ENCODE measurements at places on chromosomes 7 and 10. TPM values are rescaled to one million over a fixed set of nuclear protein-coding genes. Genes with fewer than 3 reads are reported as not detected.

GRCh38 chr7:30727061-30727945 lies 24.6 kb upstream of the INMT start:
- DNase-seq: no peak

DNA sequence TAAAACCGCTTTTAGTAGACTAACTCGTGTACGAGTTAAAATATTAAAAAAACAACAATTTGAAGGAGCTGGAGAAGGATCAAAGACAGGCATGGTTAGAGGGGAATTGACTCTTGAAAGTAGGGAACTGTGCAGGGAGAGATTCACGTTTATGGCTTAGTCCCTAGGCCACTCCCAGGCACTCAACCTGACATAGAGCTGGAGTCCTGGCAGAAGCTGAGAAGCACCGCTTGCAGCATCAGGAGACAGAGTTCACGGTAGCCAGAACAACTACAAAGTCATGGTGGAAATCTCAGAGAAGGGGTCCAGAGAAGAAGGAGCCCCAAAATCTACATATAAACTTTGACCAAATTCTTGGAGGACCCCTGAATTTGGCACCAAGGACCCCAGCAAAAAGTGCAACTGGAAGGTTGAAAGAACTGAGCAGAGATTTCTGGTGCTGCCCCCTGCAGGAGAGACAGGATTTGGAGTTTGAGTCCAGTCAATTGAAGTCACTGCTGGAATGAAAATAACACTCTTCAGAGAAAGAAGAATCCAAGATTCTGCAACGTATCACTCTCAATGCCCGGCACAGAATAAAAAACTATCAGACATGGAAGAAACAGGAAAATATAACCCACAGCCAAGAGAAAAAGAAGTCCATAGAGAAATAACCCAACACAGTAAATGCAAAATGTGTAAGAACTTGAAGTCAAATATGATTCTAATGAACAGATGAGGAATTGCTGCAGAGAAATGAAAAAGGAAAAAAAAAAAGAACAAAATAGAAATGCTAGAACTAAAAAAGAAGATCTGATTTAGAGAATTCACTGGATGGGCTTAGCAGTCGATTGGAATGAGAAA lies 493.3 kb upstream of the PODXL start:
- no peak for DNase-seq

DNA sequence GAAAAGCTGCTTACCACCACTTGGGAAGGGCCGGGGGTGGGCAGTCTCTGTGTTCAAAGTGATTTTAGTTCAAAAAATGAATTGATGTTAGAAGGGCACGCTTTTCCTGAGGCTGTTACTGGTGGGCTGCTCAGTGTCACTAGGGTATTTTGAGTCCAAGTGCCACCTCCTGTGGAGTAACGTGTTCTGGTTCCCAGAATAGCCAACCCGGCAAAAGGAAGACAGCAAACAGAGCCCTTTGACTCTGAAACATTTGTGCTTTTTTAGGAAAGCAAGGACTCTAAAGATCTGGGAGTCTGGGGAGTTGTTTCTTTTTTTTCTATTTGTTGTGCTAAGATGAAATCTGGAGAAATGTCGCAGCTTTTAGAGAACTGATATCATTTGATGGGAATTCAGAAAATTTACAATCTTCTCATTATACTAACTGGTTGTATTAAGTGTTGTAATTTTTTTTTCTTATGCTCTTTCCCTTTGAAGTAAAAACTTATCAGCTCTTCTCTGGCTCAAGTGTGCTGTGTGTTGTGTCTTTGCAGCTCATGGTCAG lies 66.2 kb downstream of the MKX start:
- no peak for DNase-seq

DNA sequence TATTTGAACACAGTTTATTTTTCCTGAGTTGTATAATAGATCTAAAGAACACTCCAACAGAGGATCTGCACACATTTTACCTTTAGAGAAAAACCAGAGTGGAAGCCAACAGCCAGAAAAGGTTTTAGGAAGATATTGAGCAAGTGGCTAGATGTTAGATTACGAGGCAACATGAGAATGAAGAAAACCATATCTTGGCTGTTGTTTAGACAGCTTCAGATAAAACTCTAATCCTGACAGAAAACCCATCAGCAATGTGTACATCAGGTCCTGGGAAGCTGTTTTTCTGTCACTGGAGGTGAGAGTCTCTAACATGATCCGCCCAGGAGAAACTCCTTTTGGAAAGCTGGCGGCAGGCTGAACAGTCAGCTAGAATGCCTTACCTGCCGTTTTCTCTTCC lies 159.5 kb downstream of the SPAG6 start:
- DNase-seq: no peak

DNA sequence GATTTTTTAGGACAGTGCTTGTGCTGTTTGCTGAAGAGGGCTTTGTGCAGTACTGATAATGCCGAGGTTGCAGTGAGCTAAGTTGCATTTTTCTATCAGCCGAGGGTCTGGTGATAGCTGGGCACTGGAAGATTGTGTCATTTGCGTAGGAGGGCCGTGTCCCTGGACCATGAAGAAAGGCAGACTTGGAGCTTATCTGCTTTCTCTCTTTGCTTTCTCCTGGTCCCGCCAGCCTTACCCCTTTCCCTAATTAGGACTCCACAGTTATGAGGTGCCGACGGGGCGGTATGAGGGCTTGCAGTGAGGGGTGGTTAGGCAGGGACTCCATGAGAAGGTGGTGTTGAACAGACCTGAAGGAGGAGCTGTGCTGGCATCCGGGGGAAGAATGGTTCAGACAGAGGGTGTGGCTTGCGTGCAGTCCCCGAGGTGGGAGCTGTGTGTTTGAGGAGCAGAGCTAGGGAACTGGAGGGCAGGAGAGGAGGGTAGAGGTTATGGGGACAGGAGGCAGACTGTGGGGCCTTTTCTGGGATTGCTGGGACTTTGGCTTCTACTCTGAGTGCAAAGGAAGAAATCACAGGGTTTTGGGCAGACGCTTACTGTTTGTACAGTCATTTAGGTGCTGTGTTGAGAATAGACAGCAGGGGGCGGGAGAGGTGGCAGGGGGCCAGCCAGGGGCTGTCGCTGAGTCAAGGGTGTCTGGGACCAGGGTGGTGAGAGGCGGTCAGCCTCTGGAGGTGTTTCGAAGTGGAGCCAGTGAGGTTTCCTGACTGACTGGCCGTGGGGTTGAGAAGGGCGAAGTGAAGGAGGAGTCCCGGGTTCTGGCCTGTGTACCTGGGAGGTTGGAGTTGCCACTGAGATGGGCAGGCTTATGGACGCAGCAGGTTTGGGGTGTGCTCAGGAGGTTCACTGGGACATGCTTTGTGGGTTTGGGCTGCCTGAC lies 43.4 kb downstream of the PRF1 start:
- no peak for DNase-seq

GRCh38 chr10:97762816-97763215 lies 9.0 kb downstream of the SFRP5 start:
- no peak for DNase-seq

DNA sequence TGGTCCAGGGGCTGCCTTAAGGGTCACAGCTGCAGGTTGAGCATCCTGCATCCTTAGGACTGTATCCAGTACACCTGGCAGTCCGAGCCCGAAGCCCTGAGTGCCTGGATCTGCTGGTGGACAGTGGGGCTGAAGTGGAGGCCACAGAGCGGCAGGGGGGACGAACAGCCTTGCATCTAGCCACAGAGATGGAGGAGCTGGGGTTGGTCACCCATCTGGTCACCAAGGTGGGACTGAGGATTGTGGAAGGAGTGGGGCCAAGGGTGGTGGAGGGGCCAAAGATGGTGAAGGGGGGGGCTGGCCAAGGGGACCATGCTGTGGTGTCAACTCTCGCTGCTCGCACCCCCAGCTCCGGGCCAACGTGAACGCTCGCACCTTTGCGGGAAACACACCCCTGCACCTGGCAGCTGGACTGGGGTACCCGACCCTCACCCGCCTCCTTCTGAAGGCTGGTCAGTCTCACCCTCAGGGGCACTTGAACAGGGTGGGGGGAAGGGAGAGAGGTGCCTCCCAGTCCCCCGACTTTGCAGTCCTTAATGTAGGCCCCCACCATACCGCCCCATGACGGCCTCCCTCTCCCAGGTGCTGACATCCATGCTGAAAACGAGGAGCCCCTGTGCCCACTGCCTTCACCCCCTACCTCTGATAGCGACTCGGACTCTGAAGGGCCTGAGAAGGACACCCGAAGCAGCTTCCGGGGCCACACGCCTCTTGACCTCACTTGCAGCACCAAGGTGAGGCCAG lies 5.3 kb downstream of the NFKB2 start:
- no peak for DNase-seq

DGKB gene
- 29.4 TPM for total RNA-seq

CDK5 gene
- 21.6 TPM for total RNA-seq

GRCh38 chr7:22578007-22578733 lies 78.2 kb upstream of the STEAP1B start:
- DNase-seq: no peak

Data from cerebellum (tissue), 4 donors.